ENCODE measurements at places on chromosomes 7 and 10.
A peak's percentile ranks its signal among the peaks of the same experiment; 100 is the strongest.

GRCh38 chr7:143901332-143901667 lies 676 bp downstream of the TCAF1 start:
- DNase-seq: no peak

DNA sequence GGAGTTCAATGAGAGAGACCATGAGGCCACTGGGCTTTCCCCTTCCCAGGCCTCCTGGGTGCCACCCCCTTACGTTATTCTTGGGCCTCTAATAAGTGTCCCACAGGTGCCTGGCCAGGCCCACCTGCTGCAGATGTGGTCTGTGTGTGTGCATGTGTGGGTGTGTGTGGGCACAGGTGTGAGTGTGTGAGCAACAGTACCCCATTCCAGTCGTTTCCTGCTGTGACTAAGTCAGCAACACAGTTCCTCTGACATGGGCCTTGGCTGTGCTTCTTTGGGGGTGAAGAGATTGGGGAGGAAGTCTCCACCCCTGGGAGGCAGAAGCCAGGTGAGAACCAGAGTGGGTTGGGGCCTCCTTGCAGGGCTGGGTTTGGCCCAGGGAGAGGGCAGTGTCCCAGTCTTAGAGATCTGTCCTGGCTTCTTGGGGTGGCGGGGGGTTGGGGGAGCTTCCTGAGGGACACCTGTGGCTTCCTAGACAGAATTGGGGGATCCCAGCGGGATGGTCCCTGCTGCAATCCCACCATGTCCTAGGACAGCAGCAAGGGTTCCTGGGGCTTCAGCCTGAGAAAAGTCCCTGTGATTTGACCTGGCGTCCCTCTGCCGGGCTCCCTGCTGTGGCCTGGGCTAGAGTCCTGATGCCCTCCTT lies 4.1 kb upstream of the PILRB start:
- no peak for DNase-seq

DNA sequence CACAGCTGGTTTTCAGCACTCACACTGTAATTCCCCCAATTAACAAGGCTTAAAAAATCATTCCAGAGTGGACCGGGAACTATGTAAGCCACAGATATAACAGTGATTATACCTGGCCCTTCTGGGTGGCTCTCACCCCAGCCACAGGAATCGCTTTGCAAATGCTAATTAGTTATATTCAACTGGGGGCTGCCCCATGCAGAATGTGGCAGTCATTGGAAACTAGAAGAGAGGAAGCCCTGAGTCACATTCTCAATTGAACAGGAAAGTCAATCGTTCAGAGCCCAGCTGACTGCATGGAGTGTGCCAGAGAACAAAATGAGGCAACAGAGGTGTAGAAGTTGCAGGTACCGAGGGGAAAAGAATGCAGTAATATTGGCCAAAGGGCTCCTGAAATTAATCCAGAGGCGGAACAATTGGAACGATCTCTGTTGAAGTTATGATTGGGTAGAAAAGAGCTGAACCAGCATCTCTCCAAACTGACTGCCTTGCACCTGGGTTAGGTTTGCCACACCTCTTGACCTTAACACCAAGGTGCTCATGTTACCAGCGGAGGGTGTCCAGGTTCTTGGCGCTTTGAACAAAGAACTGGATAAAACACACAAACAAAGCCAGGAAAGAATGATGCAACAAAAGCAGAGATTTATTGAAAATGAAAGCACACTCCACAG lies 909.7 kb upstream of the AUTS2 start:
- DNase-seq: no peak

DNA sequence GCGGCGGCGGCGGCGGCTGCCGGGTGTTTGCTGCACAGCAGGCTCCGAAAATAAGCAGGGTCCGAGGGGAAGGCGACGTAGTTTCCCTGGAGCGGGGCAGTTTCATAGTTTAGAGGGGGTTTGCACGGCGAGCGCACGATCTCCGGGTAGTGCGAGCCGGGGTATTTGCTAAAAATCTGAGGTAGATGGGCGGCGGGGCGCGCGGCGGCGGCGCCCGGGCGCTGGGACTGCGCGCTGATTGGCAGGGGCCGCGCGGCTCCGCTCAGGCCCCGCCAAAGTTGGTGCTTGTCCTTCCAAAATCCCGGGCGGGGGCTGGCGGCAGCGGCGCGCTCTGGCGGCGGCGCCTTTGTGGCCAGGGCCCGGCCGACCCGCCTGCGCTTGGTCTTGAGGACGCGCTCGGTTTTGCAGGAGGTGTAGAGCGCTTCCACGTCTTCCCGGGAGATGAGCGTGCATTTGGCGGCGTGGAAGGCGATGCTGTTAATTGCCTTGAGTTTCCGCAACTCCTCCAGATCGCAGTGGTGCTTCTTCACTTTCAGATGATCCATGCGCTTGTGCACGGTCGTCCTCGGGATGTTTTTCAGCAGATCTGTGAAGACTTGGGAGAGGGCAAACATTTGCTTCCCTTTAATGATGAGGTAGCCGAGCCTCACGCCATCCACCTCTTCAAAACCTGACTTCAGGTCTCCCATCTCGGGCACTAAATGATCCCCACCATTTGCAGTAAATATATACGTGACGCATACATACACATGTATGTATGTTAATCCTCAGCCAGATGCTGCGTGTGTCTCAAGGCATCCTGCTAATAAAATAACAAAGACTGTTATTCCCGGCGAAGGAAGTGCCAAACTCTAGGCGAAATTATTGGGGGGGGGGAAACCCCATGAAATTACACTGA lies 8.1 kb downstream of the SKIDA1 start:
- no peak for DNase-seq

DNA sequence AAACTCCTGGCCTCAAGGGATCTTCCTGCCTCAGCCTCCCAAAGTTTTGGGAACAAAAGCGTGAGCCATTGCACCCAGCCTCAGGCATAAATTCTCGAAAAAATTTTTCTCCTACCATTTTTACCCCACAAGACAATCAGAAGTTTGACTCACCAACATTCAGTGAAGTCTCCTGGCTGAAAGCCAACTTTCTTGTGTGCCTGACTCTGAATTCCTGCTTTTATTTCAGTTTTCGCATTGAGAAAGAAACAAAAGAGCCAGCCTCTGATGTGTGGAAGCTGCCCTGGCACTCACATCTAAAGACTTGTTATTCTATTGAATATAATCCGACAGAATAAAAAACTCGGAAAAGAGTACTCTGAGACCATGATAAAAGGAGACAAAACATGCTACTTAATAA lies 402.9 kb downstream of the MAGI2 start:
- DNase-seq: no peak

- peak; percentile 85 for DNase-seq
Observed at GRCh38 chr7:92904244-92905131, 68.1 kb upstream of the CDK6 start.

- no peak for DNase-seq
Observed at GRCh38 chr10:102400076-102400475, 4.6 kb downstream of the NFKB2 start.

DNA sequence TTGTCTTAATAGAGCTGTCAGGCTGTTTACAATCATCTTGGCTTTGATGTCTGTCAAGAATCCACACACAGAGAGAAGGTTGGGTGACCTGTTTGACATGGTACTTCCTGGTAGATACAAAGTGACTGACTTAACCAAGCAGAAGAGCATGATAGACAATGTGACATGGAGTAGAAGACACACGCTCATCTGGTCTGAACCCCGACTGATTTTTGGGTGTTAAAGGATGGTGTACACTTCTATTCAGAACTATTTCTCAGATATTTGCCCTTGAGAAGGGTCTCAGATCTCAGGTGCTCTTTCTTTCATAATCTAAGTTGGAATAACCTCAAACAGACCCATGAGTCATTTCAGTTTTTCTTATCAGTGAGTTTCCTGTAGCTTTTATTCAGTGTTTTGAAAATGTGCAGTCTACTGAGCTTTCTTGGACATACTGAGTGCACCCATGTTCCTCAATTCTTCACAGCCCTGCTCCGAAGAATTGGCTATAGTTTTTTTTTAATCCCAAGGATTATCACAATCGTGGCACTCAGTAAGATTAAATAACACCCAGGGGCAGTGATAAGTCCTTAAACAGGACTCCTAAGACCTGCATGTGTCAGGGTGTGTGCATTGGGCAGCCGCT lies 46.4 kb upstream of the NXPH1 start:
- DNase-seq: no peak

DNA sequence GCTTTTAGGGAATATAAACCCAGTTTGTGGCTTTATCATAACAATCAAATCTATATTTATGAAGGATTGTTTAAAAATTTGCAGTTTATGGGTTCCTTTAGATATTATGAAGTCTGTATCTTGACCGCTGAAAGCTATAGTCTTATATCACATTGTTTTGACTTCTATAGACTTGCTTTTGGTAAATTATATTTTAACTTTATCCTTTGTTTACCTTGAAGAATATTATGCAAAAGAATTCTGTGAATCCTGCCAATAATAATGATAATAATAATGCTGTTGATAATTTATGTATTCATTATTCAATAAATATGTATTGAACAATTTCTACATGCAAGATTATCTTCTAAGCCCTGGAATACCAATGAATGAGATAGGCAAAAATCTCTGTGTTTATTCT lies 101.9 kb upstream of the MTPN start:
- no peak for DNase-seq

GRCh38 chr7:127383123-127383835 lies 9.2 kb downstream of the ZNF800 start:
- DNase-seq: no peak

DNA sequence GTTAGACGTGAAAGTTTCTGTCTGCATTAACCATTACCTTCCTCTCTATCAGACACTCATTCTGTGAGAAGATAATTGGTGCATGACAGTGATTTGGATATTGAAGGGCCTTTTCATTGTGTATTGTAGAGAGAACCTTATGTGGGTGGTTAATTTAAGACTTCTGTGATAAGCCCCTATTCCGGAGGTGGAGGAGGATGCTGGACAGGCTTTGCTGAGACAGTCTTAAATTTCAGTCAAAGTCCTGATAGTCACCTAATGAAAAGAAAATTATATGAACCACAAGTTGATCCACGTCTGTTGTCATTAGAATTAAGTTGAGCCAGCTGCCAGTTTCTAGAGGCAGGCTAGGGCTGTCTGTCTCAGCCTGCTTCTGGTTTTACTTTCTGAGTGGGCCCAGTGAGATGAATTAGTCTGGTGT lies 62.9 kb downstream of the CELF2 start:
- DNase-seq: no peak

DNA sequence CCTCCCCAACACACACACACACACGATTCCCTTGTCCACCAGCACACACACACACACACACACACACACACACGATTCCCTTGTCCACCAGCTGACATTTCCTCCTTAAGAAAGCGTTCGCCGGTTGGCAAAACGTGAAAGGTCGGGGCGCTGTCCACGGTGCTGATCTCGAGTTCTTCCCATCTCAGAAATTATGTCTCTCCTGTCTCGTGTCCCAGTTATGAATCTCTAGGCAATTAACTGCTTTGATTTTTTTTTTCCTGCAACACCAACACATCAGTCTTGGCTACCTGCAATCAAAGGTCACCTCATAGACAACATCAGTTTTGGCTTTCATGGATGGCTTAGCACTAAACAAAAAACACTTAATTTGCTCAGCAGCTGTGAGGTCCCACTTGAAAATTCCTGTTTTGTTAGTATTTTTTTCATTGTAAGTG lies 1.9 kb downstream of the INA start:
- no peak for DNase-seq

DNA sequence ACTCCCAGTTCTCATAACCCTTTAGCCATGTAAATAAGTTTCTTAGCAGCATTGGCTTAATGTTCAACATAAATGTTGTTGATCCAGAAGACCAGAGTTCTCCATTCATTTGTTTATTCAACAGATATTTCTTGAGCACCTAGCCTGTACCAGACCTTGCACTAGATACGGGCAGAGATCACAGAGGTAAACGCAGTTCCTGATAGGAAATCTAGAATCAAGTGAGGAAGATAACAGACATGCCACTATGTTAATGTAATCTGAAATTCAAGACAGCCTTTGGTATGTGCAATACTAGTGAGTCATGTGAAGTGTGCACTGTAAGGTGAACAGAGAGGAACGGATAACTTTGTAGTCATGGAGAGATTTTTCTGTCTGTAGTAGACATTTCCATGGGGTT lies 3.0 kb downstream of the BUB3 start:
- no peak for DNase-seq

- no peak for DNase-seq
Observed at GRCh38 chr7:6628045-6628444, 9.1 kb upstream of the ZNF316 start.

GRCh38 chr10:22764639-22765038 lies 50.3 kb upstream of the PIP4K2A start:
- DNase-seq: peak; percentile 11

DNA sequence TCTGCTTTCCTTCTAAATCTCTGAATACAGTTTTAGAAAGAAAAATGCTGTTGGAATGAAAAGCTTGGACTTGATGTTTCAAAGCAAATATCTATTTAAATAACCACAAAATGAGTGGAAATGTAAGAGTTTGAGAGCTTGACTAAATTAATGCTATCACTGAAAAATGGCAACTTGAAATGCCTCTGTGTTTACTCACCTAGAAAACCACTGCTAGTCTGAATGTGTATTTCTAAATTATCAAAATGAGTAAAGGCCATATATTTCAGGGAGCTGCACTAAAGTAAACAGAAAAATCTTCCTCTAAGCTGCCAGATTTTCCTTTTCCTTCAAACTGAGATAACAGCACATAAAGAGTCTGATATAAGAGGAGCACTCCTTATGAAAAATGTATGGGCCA lies 87.9 kb downstream of the DPY19L1 start:
- no peak for DNase-seq

- no peak for DNase-seq
Observed at GRCh38 chr10:89744026-89744425, 42.6 kb downstream of the KIF20B start.

GRCh38 chr7:106866298-106867281 lies 1.5 kb downstream of the PIK3CG start:
- no peak for DNase-seq

- no peak for DNase-seq
Observed at GRCh38 chr10:61376908-61377368, 76.2 kb downstream of the TMEM26 start.

DNA sequence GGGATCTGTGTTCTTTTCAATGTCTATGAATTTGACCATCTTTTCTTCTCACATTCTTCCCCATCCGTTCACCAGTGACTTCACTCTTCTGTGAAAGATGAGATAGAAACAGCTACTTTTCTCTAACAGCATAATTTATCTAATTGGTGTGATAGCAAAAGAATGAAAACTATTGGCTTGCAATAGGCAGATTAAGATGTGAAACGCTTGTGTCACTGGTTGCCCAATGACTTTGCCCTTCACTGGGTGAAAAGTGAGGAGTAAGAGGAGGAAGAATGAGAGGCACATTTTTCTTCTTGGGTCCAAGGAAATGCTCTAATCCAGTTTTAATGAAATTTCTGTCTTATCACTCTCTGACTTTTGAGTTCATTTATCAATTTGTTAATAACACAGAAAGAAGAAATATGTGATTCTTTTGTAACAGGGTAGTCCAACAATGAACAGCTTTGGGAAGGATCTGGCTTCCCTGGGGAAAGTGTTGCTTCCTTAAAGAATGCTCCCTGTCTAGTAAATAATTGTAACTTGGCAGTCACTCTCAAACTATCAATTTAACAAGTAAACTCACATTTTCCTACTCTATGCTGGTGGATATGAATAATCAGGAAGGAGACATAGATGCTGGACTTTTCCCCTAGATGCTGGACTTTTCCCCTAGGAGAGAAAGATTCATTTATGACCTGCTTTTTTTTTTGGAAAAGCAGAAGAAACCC lies 35.1 kb downstream of the BET1 start:
- peak; percentile 26 for DNase-seq

Data from stromal cell of bone marrow (primary cell).